ENCODE measurements at places on chromosomes 1 and 21.
A peak's percentile ranks its signal among the peaks of the same experiment; 100 is the strongest.

DNA sequence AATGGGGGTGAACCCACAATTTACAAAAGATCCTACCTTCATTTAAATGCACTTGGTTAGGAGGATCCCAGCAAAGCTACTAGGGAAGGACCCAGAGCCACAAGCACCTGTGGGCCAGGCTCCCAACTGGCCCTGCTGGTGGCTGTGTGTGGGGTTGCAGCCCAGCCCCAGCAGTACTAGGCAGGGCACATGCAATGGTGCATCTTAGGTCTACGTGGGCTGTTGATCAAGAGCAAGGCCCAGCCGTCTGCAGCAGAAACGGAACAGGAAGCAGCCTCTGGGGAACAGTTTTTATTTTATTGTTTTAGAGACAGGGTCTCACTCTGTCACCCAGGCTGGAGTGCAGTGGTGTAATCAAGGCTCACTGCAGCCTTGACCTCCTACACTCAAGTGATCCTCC is 134.1 kb upstream of the RAB4A start:
- DNase-seq = no peak

DNA sequence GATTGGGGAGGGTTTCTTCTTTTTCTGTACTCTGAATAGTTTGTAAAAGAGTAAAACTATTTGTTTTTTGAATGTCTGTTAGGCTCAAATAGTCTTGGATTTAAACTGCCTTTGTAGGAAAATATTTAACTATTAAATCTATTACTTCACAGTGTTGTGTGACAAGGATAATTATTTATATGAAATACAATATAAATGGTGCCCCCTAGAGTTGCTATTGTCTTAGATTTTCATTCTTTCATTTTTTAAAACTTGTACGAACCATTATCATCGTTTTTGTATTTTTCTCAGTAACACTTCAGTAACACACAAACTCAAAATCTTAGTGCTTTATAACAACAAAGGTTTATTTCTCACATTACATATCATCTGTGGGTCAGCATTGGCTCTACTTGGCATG is 37.4 kb downstream of the C1orf185 start:
- DNase-seq = no peak

DNA sequence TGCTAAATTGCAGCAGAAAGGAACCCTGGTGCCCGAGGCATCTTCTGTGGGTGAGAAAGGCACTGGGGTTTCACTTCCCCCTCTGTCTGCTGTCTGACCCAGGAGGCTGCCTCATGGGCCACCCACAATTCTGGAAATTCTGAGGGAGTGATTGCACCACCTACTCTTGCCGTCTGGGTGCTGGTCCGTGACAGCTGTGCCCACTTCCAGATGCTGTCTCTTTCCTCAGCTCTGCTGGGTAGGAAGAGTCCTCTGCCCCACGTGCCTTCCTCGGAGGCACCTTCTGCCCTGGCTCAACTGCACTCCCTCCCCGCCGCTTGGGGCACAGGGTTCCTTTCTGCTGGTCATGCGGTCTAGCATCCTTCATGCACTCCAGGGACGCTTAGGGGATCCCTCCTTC is 96.3 kb downstream of the ARHGEF10L start:
- DNase-seq = peak; percentile 71

DNA sequence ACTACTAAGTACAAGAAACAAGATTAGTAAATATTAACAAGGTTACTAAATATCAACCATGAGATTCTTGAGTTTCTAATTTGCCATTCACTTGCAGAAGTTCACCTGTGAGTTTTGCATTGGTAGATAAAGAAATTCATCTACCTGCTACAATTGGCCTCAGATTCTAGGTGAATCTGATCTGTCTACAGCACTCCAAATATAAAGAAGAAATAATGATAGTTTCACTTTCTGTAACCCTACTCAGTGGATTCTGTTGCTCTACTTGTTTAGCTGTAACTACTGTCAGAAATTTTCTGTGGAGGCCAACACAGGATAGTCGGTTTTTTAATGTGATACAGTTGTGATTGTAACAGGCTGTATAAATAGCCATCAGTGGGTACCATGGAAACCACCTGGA is 118.6 kb downstream of the NR5A2 start:
- DNase-seq = no peak

DNA sequence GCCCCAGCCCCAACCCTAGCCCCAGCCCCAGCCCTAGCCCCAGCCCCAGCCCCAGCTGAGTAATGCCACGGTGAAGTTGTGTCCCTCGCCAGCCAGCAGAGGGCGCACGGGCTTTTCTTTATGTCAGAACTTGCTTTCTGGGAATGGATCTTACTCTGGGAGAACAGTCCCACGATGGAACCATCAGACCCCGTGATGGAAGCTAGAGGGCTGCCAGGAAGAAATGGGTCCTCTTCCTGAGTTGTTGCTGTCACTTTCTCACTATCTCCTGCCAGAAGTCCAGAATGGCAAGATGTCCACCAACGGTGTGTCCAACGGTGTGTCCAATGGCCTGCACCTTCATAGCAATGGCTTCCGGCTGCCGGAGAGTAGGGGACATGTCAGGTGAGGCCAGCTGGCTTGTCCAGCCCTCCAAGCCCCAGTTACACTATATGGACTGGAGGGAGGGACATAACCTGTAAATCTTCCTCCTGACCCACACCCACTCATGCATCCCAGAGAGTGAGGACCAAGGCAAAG is 25.1 kb upstream of the TMEM222 start:
- DNase-seq = peak; percentile 43

Measured in globus pallidus (tissue), 1 donor.